ENCODE measurements at places on chromosomes 5 and 9.

GRCh38 chr5:20570486-20570885 is 582.5 kb upstream of the CDH18 start:
- DNase-seq, result no peak

- DNase-seq, result no peak
Observed at GRCh38 chr5:150561192-150561512, 53.2 kb downstream of the NDST1 start.

DNA sequence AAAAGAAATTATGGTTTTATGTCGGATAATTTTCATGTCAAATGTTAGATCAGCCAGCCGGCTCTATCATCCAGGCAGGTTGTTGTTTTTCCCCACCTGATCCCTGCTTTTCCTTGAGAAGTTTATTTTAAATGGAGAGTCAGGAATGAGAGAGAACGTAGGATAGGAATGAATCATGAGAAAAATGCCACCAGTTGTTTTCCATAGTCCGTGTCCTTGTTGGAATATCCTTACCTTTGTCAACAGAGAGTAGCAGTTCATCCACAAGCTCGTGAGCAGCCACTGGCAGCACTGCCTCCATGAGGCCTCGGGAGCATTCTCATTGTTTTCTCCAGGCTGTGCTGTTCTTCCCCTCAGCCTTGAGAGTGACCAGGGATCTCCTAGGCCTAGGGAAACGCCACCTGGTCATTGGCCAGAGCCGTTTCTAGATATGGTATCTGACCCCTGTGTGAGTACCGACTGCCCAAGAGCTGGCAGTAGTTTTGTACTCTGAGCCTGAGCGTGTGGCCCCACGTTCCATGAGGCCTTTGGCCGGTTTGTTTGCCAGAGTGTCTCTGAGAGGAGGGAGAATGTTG is 293.3 kb downstream of the FANCC start:
- DNase-seq, result no peak

DNA sequence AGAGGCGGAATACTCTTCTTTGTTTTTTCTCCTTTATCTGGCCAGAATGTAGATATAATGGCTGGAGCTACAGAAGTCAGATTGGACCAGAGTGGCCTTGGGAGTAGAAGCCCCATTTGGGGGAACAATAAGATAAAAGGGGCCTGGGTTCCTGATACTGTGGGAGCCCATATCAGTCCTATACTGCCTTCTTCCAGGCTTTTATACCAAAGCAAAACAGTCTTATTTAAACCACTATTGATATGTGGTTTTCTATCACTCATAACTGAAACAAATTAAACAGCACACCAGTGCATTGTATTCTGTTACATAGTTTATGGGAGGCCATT is 14.3 kb downstream of the SPAAR start:
- DNase-seq, result no peak

DNA sequence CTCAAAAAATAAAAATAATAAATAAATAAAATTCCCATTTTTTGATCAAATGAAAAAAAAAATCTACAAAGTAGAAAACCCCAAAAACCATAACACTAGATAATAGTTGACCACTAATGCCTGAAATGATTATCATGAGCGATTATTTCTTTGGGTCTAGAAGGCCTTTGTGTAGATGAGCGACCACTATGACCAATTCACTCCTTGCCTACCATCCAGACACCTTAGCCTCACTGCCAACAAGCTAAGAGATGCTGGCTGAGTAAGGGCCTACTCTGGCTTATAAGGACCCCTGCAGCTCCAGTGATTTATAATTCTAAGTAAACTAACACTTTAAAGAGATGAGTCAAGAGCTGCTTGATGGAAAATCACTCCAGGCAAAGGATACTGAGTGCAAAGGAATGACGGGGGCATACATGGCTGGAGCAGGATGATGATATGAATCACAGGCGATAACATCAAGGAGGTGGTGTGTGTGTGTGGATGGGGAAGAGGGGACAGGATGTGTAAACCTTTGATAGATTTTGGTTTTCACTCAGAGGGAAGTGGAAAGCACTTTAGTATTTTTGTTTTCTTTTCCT is 4.8 kb upstream of the F2RL1 start:
- DNase-seq, result peak; percentile 81

- DNase-seq, result no peak
Observed at GRCh38 chr9:129643706-129644105, 1.8 kb upstream of the ASB6 start.

DNA sequence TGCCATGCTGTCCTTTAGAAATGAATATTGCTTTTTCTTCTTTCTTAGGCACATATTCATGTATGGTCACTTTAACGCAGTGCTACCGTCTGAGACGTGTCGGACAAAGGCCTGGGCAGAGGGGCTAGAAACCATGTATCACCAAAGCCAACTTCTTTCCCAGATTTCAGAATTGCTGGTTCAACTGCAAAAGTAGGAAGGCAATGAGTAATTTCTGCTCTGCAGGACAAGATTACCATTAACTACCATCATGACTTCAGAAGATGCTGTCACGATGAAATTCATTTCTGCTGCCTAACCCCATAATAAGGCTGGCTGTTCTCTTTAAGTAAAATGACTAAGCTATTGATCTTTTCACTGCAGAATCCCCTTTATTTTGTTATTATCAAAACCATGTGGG is 306.7 kb downstream of the PDE4D start:
- DNase-seq, result no peak

- no peak for DNase-seq
Observed at GRCh38 chr5:50794812-50795211, 128.4 kb downstream of the PARP8 start.

DNA sequence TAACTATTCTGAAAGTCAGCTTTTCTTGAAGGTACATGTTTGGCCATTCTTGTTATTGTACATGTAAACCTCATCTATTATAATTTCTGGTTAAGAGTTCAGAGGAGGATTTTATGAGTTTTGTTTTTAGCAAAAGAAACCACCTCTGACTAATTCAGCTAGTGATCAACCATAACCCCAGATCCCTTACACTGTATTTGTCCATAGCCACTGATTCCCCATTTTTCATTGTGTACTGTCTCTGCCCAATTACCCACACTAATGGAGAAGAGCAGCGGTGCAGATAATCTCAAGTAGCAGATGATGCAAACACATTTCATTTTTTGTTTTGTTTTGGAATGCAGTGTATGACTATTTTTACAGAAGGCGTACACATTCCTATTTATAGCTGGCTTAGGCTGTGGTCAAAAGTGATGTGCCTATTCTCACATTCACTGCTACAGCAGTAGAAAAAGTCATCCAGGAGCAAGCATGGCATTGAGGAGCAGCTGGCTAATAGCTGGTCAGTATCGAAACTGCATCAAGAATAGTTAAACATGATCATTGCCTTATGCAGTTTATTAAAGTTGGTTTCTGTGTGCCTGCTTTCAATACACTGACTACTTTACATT is 988.3 kb downstream of the DTWD2 start:
- DNase-seq, result no peak

DNA sequence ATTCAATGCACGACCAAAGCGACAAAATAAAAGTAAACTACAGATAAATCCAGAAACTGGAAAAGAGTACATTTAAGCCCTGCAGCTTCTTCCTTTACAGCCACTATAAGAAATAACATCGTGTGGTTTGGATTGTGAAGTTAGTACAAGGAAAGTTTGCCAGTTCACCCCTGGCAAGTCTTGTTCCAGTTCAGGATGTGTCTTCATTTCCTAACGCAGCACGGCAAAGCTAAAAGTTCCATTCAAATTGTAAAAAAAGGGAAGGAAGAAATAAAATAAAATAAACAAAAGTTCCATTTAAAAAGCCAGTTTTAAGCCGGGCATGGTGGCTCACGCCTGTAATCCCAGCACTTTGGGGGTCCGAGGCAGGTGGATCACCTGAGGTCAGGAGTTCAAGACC is 83.3 kb upstream of the RETREG1 start:
- DNase-seq, result no peak
